Epithelial cell of esophagus (primary cell): ENCODE measurements at places on chromosomes 16 and 17.

- peak; percentile 11 for DNase-seq
Measured at GRCh38 chr17:55845385-55845784, 94.5 kb downstream of the PCTP start.

- no peak for DNase-seq
Measured at GRCh38 chr16:51035711-51036110, 115.4 kb downstream of the SALL1 start.

GRCh38 chr17:50196826-50197225 lies 4.6 kb downstream of the COL1A1 start:
- DNase-seq = no peak

GRCh38 chr16:31105677-31106213 lies 2.4 kb upstream of the BCKDK start:
- peak; percentile 44 for DNase-seq

- DNase-seq = no peak
Measured at GRCh38 chr17:66383333-66383732, 80.9 kb downstream of the PRKCA start.

DNA sequence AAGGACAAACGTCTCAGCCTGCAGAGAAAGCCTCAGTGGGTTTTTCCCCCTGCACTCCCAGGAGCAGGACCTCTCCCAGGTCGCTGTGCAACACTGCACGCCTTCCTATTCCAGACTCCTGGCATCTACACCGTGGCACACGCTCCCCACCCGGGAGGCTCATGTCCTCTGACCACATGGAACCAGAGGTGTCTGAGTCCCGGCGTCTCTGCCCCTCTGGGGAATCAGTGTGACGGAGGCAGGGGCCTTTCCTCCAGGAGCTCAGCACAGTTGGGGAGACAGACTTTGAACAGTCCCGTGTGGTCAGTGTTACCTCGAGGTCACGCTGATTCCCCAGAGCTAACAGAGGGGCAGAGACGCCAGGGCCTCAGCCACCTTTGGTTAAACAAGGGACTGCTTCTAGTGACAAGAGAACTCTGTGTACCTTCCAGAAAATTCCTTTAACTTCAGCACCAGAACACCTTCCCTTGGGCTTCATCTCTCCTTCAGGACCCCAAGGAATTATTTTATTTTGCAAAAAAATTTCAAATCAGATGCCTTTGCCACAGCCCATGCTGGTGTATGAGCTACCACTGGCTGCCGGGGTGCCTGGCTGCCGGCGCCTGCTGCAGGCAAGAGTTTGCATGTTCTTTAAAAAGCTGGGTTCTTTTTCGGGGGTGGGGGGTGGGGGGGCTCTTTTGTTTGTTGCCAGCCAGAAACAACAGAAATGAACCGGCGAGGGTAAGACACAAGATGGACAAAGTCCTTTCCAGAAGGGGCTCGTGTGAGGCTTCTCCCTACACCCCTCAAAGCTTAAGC lies 6.6 kb downstream of the CANT1 start:
- no peak for DNase-seq

DNA sequence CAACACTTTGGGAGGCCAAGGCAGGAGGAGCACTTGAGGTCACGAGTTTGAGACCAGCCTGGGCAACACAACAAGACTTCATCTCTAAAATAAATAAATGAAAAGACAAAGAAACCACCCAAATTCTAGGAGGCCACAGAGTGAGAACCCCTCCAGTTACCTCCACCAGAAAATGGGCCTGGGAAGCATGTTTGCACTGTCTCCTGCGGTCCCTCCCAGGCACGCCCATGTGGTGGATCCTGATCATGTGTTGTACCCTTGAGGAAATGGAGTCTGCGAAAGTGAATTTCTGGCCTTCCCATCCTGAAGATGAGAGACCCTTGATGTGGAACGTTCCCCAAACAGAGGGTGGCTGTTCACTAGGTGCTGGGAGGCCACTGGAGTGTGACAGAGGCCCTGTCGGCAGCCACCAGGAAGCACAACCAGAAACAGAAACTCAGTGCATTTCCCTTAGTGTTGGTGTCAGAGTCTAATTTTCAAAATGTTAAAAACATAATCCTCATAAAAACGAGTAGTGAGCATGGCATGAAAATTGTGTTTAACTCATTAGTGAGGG lies 19.2 kb upstream of the USP22 start:
- DNase-seq = no peak

DNA sequence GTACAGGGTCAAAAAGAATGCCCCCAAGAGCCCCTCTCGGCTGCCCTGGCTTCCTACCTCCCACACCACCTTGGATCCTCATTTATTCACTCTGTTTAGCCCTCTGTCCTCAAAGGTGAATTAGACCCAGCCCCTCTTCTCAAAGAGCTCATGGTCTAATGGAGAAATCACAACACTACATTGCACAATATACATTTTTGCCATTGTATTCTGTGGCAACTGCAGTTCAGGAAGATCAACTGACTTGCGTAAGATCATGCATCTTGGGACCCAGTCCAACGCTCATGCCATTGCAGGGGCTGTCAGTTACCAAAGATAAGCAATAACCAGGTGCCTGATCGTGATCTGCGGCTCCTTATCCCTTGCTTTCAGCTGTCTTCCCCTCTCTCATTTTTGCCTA lies 1.4 kb downstream of the KRT38 start:
- DNase-seq = peak; percentile 47

DNA sequence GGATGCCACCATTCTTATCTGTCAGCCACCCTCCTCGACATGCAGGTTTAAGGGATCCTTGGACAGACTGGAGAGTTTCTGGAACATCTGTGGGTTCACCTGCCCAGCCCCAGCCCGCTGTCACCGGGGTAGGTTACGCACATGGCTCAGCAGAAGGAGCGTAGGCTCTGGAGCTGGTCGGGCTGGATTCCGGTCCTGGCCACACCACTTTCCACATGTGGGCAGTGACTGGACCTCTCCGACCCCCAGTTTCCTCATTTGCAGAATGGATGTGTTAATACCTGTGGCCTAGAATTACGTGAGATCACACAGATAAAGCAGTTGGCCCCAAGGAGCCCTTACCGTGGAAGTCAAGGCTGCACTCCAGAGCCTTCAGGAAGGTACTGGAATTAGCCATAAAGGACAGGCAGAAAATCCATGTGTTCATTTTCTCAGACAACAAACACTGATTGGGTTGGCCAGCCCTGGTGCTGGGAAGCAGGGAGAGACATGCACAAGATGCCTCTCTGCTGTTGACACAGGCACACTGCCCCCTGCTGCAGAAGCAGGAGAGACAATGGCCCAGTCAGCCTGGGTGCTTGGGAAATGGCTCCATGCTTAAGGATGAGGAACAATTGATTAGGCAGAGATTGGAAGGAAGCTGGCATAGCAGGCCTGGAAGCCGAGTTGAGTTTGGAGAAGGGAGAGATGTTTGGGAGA lies 58.8 kb downstream of the SF3B3 start:
- DNase-seq = no peak

- no peak for DNase-seq
Measured at GRCh38 chr16:20147091-20147490, 73.4 kb upstream of the GPR139 start.

DNA sequence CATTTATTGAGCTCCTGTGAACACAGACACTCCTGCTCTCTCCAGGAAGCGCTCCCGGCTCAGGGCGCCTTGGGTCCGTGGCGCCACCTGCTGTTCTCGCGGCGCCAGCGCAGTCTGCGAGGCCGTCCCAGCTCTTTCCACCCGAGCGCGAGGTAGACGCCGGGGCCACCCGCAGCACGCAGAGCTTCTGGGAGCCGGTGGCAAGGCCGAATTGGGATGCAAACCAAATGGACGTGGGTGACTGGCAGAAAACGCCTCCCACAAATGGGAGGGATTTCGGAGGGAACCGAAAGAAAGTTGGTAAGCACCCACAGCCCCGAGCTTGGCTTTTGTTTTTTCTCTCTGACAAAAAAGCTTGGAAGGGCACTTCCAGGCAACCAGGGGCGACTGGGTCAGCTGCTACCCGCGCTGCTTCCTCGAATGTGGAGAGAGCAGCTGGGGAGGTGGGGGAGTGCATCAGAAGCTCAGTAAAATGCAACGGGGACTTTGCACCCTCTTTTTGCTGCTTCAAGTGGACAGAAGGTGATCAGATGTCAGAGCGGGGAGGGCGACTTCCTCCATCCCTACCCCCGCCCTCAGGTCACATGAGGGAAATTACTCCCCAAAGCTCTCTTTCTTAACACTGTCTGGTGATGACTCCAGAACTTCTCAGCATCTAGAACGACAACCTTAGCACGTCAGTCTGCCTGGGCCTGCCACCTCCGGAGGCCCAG lies 13.5 kb upstream of the N4BP1 start:
- DNase-seq = peak; percentile 84

- no peak for DNase-seq
Measured at GRCh38 chr17:34131386-34131785, 123.7 kb upstream of the CCL2 start.

GRCh38 chr16:46889942-46890300 lies 5.8 kb downstream of the GPT2 start:
- DNase-seq = no peak

- DNase-seq = no peak
Measured at GRCh38 chr16:1154291-1154886, 1.5 kb downstream of the CACNA1H start.

DNA sequence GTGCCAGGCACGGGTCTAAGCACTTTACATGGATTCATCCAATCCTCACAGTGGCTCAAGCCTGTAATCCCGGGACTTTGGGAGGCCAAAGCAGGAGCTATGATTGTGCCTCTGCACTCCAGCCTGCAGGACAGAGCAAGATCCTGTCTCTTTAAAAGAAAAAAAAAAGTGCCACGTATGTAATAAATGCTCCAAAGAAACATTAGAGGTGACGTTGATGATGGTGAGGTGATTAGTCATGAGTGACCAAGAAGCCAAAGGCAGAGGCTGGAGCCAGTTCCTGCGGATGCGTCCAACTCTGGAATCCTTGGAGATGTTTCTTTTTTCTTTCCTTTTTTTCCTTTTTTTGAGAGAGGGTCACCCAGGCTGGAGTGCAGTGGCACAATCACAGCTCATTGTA lies 59.4 kb upstream of the SIAH1 start:
- DNase-seq = peak; percentile 88

GRCh38 chr17:57113011-57113410 lies 28.0 kb downstream of the AKAP1 start:
- no peak for DNase-seq

GRCh38 chr17:34435182-34435928 lies 72.3 kb upstream of the CCL1 start:
- DNase-seq = no peak

GRCh38 chr17:39238311-39238972 lies 12.7 kb upstream of the STAC2 start:
- DNase-seq = peak; percentile 79

DNA sequence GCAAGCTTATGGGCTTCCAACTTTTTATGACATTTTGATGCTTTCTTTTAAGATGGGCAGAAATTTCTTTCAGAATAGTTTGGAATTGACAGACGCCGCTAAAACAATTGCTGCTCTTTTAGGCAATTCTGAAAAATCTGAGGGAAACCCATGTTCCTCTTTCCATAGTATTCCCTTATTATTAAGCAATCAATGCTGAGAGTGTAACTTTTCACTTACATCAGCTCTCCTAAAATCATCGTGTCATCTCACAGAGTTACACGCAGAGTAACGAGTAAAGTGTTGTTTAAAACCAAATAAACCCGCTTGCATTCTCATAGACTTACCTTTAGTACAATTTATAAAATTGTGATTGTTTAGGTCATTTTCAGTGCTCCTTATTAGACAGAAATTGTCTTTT lies 150.6 kb downstream of the MAF start:
- DNase-seq = no peak
